Esophagus squamous epithelium (tissue), 5 donors: ENCODE measurements at places on chromosomes 4 and X. TPM values are rescaled to one million over a fixed set of nuclear protein-coding genes. Genes with fewer than 3 reads are reported as not detected.

Gene TRAPPC2
- total RNA-seq = 12.8 TPM

Gene RPGR
- total RNA-seq = 23.7 TPM

Gene MAGEC2
- not detected for total RNA-seq

Gene NEK1
- total RNA-seq = 8.6 TPM

Gene GYG2
- total RNA-seq = 0.95 TPM

Gene NOX1
- total RNA-seq = not detected

Gene GRIPAP1
- total RNA-seq = 28.4 TPM

DNA sequence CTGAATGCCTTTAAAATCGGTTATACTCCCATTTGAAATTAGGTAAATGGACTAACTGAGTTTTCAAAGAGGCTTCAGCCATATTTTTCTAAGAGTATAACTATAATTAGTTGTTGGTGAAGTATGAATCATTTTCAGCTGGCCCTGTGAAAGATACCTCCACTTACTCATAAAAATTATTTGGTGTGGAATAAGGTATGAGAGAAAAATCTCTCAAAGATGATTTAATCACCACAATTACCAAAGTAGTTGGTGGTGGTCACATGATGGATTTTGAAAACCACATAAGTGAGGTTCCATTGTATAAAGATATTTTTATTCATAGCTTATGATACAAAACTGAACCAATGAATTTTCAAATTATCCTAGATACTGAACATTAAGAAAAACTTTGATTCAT lies 9.0 kb upstream of the KLHL2 start:
- no peak overlapping the region for H3K27ac ChIP-seq
- no peaks in the 10 kb centered on the region for H3K36me3 ChIP-seq
- H3K27me3 ChIP-seq = no peaks in the 10 kb centered on the region
- H3K4me1 ChIP-seq = peaks cover 3% of the 10 kb centered on the region
- DNase-seq = no peak
- H3K4me3 ChIP-seq = no peak overlapping the region

DNA sequence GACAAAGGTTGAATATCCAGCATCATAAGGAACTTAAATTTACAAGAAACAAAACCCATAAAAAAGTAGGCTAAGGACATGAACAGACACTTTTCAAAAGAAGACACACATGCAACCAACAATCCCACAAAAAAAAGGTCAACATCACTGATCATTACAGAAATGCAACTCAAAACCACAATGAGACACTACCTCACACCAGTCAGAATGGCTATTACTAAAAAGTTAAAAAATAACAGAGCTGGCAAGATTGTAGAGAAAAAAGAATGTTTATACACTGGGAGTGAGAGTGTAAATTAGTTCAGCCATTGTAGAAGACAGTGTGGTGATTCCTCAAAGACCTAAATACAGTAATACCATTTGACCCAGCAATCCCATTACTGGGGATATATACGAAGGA lies 474.7 kb downstream of the TRIML1 start:
- H3K4me3 ChIP-seq = no peak overlapping the region
- H3K4me1 ChIP-seq = no peaks in the 10 kb centered on the region
- no peak overlapping the region for H3K27ac ChIP-seq
- DNase-seq = no peak
- no peaks in the 10 kb centered on the region for H3K27me3 ChIP-seq
- no peaks in the 10 kb centered on the region for H3K36me3 ChIP-seq

GRCh38 chr4:121950212-121950679 lies 1.6 kb downstream of the TRPC3 start:
- peaks cover 12% of the 10 kb centered on the region for H3K27me3 ChIP-seq
- H3K36me3 ChIP-seq = no peaks in the 10 kb centered on the region
- DNase-seq = no peak
- H3K4me1 ChIP-seq = peaks cover 7% of the 10 kb centered on the region

DNA sequence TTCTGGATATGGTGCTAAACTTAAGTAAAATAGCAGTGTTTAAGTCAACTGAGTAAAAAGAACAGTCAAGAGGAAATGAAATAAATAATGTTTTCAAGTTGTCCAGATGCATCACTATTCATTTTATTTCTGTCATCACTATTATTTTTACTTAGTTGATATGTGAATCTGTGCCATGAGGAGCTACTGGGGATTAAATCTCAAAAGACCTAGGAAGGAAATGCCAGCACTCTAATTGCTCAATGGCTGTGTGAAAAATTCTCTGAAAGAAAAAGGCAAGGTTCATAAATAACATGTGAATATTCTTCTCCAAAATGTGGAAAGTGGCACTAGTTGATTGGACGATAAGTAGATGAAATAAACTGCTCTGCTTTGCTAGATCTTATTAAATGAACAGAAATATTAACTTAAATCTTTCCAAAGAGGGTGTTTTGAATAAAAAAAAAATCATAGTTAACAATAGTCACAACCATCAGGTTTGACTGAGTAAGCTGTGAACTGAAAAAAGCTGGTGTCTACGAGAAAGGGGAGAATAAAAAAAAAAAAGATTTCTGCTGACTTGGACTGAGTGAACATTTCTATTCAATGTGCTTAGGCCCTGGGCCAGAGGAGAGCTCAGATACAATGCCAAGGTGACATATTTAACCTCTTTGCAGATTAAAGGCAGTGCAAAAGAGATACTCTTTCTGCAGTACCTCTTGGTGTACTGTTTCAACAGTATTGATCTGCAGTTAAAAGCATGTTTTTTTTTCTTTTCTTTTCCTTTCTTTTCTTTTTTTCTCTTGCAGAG lies 1.6 kb downstream of the SPARCL1 start:
- H3K27ac ChIP-seq = peak overlapping the region; percentile 96
- H3K4me1 ChIP-seq = peaks cover 94% of the 10 kb centered on the region
- peak overlapping the region; percentile 60 for H3K4me3 ChIP-seq
- DNase-seq = no peak

DNA sequence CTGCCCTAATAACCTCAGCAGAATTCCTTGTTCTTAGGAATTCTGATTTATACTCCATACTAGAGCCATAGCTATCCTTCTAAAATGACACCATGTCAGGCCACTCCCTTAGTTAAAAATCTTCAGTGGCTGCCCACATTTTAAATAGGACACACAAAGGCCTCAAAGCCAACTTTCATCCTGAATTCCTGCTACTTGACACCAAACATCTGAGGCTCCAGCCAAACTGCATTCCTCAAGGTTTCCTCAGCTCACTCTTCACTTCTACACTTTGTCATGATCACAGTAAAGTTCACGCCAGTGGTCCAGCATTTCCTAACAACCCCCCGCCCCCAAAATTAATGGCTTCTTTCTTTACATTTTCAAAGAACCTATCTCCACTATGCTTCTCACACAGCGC lies 124.3 kb downstream of the ADGRA3 start:
- no peaks in the 10 kb centered on the region for H3K27me3 ChIP-seq
- no peaks in the 10 kb centered on the region for H3K4me1 ChIP-seq
- no peak overlapping the region for H3K27ac ChIP-seq
- H3K36me3 ChIP-seq = no peaks in the 10 kb centered on the region
- H3K4me3 ChIP-seq = no peak overlapping the region

DNA sequence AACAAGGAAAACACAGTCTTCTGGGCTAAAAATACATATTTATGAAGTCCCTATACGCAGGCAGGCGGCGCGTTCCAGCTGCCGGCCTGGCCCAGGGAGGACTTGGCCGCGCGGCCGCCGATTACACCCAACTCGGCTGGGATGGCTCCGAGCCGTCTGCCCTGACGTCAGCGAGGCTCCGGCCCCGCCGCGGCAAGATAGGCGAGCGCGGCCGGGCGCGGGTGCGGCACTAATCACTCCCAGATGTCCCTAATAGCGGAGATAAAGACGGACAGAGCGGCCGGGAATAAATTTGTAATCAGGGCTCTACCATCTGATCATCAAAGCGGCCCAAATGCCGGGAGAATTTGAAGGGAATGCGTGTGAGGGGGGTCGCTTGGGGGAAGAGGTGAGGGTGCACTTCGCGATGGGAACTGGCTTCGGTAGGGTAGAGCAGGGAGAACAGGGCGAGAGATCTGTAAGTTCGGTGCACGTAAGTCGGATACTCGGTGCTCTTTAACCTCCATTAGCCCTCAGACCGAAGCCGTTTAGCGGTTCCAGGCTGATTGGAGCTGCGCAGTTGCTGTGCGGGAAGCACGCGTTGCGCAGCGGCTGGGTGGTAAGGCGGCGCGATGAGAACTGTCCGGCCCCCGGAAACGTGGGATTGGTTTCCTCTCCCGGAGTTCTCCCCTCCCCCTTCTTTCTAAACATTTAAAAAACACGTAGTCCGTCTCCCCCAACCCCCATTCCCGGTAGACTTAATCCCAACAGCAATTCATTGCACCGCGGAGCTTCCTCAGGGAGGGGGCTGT lies 7.7 kb downstream of the HAND2 start:
- H3K27ac ChIP-seq = peak overlapping the region; percentile 74
- peak overlapping the region; percentile 42 for H3K4me3 ChIP-seq
- H3K36me3 ChIP-seq = no peaks in the 10 kb centered on the region
- peaks cover 100% of the 10 kb centered on the region for H3K27me3 ChIP-seq
- no peak for DNase-seq

DNA sequence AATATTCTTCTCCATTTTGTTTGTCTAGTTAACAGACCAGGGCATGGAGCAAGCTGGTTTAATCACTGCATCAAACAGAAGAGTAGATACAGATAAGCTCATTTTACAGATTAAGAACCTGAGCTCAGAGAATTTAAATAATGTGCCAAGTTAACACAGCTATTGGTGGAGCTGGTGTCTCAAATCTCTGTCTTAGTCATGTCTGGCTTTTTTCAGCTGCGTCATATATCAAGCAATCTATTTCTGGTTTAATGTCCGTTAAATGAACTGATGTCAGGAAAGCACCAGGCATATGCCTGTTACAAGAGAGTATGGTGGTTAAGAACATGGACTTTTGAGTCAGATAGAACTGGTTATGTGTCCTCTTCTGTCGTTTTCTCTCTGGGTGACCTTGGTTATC lies 79.8 kb upstream of the ADGRA3 start:
- no peak overlapping the region for H3K27ac ChIP-seq
- no peaks in the 10 kb centered on the region for H3K27me3 ChIP-seq
- no peaks in the 10 kb centered on the region for H3K36me3 ChIP-seq
- no peak for DNase-seq
- no peaks in the 10 kb centered on the region for H3K4me1 ChIP-seq
- no peak overlapping the region for H3K4me3 ChIP-seq

DNA sequence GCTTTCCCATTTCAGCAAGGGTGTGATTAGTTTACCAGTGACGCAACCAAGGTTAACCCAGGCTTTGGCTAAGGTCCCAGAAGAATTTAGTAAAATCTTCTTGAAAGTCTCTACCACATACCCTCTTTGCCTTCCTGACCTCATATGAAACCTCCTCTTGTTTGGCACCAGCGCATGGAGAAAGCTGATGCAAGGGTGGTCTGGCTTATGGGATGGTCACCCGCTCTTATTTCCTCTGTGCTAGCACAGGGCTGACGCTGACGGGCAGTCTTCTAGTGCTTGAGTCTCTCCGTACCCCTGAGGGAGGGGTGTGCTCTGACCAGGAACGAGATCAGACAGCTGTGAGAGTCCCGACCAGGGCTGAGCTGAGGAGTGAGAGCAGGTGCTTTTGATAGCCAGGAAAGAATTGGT lies 137.6 kb downstream of the TENM3 start:
- DNase-seq = no peak
- no peak overlapping the region for H3K4me3 ChIP-seq
- H3K27ac ChIP-seq = no peak overlapping the region
- no peaks in the 10 kb centered on the region for H3K27me3 ChIP-seq
- H3K36me3 ChIP-seq = no peaks in the 10 kb centered on the region
